ENCODE measurements at places on chromosomes 6 and 20.

- DNase-seq, result no peak
These were observed 717.8 kb downstream of the EPHA7 start for GRCh38 chr6:92701425-92702096.

- DNase-seq, result no peak
These were observed 20.5 kb upstream of the TMEM181 start for GRCh38 chr6:158539413-158539812.

- no peak for DNase-seq
These were observed 237.4 kb downstream of the GRIK2 start for GRCh38 chr6:101630941-101631340.

- DNase-seq, result no peak
These were observed 243.3 kb downstream of the EPHA7 start for GRCh38 chr6:93176070-93176469.

GRCh38 chr6:35757456-35758123 is 18.8 kb upstream of the CLPSL2 start:
- DNase-seq, result peak; percentile 54

GRCh38 chr20:62317167-62317655 is 14.4 kb downstream of the ADRM1 start:
- no peak for DNase-seq

DNA sequence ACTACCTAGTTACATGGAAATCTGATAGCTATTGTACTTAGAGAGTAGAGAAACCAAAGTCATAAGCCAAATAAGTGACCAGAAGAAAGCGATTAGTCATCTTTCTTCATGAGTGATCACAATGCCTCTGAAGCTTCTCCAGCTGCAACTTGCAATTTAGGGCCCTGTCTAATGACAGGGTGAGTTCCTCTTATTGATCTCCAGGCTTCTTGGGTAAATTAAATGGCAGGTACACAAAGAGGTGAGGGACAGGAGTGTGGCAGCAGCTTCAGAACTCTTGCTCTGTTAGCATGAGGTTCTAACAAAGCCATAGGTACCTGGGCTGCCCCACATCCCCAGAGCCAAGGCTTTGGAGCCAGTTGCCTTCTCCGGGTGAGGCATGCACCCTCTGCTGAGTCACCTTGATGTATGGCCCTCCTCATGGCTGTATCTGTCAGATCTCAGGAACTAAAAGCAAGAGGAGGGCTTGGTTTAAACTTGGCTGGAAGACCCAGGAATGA is 60.8 kb downstream of the PRDM1 start:
- no peak for DNase-seq

- no peak for DNase-seq
These were observed 125.4 kb downstream of the DST start for GRCh38 chr6:56517155-56517745.

DNA sequence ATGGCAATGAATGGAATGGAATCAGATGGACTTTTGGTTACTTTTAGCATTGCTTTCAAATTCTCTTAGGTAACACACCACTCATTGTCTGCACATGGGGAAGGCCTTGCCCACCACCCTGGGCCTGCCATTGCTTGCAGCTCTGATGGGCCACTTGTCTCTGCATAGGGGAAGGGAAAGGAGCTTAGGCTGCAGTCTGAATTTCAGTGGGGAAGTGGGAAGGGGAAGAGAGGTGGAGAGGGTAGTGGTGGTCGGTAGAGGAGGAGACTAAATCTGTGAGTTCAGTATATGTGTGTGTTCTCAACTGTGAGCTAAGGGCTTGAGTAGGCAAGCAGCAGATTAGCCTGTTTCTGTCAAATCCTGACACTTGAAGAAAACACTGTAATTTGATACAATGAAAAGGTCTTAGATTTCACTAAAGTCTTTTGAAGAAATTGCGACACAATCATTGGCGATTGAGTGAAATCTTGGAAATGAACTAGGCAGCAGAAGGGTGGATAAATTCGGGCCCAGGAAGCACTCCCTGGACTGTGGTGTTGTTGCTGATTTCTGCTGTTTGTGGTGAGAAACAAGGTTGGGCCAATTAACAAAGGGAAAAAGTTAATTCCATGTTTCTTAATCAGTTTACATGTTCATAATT is 80.6 kb downstream of the OTOR start:
- DNase-seq, result no peak

- no peak for DNase-seq
These were observed 585.7 kb upstream of the MARCKS start for GRCh38 chr6:113271437-113271836.

- DNase-seq, result no peak
These were observed 89.4 kb upstream of the TNFAIP3 start for GRCh38 chr6:137777687-137778075.

DNA sequence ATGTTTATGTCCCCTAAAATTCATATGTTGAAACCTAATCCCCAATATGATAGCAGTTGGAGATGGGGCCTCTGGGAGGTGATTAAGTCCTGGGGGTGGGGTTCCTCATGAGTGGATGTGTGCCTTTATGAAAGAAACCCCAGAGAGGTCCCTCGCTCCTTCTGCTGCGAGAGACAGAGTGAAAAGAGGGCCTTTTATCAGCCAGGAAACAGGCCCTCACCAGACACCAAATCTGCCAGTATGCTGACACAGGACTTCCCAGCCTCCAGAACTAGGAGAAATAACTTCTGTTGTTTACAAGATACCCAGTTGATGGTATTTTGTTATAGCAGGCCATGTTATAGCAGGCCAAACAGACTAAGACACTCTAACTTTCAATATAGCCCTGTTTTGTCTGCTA is 100.9 kb upstream of the NFATC2 start:
- no peak for DNase-seq

- DNase-seq, result no peak
These were observed 340.4 kb downstream of the TPBG start for GRCh38 chr6:82704045-82704444.

GRCh38 chr20:24648481-24648880 is 179.1 kb downstream of the SYNDIG1 start:
- DNase-seq, result no peak
